HL-60 (cell line): ENCODE measurements at places on chromosomes 16 and 17.
A peak's percentile ranks its signal among the peaks of the same experiment; 100 is the strongest.

DNA sequence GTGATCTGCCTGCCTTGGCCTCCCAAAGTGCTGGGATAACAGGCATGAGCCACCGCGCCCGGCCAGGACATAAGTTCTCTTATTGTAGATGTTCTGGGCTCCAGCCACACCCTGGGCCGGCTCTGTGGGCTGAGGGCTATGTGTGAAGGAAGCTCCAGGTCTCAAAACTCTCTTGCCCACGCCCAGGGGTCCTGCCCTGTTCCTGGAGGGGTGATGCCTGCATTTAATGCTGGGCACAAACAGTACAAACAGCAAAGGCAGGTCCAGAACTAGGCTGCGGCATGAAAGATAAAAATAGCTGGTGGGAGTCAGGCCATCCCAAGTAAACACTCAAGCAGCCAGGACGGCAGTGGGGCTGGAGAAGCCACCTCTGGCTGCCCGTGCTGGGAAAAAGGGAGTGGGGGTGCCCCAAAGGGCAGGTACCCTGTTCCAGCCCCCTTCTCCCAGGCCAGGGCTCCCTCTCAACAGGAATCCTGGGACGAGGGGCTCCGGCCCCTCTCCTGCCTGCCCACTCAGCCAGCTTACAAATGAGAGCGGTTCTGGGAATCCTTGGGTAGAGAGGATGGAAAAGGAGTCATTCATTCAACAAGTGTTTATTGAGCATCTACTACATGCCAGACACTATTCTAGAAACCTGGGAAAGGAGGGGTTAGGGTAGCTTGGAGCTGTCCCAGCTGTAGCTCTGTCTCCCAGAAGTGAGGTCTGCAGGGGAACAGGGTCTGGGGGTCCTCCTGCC lies 4.6 kb downstream of the TRIM47 start:
- no peak for DNase-seq

DNA sequence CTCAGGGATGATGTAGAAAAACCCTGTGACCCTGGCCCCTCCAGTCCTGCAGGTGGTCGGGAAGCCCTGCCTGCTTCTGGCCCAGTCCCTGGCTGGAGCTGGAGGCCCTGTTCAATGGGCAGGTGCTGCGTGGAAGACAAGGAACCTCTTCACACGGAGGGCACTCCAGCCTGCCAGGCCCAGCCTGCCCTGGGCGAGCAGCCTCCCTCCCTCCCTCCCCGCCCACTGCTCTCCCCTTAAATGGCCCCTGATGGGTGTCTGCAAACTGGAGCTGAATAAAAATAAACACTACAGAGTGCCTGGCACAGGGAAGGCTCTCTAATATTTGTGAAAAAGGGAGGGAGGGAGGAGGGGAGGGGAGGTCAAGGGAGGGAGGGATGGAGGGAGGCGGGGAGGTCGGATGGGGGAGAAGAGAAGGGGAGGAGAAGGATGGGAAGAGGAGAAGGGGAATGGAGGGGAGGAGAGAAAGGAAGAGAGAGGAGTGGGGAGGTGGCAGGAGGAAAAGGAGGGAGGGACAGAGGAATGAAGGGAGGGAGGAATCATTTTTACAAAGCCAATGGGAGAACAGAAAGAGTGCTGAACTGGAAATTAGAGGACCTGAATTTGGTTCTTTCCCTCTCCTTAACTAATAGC lies 222.8 kb upstream of the TNRC6C start:
- no peak for DNase-seq

GRCh38 chr16:71552698-71553503 lies 24.0 kb downstream of the TAT start:
- no peak for DNase-seq

DNA sequence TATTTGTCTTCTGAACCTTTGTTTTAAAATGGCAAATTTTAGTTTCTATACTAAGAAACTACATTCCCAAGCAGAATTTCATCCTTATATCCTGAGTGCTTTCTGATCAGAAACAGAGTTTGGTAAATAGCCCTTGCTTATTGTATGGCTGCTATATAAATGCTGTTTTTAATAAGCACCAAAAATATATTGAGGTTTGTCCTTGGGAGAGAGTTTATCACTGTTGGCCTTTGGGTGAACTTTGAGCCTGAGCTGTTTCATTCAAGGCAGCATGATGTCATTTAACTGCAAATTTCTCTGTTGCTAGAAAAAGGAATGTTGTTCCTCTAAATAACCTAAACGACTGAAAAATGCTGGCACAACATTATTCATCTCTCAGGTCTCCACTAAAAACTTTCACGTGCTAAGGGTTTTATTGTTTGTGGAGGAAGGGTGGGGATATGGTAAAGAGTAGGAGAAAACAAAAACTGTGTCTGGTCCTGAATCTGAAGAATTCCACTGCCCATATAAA lies 334.3 kb upstream of the TBX2 start:
- DNase-seq = no peak

DNA sequence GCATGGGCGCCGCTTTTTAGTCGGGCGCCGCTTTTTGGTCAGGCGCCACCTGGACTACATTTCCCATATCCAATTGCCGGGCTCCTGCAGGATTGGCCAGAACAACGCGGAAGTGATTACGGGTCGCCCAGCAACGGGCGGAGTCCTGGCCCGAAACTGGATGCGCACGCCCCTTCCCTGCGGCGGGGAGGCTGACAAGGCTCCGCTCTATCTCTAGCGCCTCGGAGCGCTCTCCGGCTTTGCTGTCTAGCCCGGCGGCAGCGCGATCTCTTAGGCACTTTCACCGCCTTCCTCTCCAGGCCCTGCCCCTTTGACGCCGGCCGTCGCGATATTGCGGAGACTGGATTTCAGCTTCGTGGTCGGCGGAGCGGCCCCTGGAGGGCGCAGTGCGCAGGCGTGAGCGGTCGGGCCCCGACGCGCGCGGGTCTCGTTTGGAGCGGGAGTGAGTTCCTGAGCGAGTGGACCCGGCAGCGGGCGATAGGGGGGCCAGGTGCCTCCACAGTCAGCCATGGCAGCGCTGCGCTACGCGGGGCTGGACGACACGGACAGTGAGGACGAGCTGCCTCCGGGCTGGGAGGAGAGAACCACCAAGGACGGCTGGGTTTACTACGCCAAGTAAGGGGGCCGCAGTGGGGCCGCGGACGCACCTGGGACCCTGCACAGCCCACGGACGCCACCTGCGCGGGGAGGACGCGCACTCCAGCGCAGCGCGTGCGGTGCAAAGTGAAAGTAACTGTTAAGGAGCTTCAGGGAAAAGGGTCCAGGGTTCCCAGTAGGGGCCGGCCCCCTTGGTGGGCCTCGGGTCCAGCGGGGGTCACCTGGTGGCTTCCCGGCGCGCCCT lies at the start of gene WWOX:
Gene WWOX, plus strand, starts transcription at position 384 of the 841 bp plus-strand sequence.
- DNase-seq = peak; percentile 91

- DNase-seq = peak; percentile 67
Measured at GRCh38 chr17:29291163-29291752, 2.7 kb downstream of the NUFIP2 start.

- DNase-seq = no peak
Measured at GRCh38 chr16:20906341-20907255, 6.0 kb downstream of the LYRM1 start.

GRCh38 chr17:55325406-55325805 lies 60.6 kb downstream of the HLF start:
- DNase-seq = no peak

DNA sequence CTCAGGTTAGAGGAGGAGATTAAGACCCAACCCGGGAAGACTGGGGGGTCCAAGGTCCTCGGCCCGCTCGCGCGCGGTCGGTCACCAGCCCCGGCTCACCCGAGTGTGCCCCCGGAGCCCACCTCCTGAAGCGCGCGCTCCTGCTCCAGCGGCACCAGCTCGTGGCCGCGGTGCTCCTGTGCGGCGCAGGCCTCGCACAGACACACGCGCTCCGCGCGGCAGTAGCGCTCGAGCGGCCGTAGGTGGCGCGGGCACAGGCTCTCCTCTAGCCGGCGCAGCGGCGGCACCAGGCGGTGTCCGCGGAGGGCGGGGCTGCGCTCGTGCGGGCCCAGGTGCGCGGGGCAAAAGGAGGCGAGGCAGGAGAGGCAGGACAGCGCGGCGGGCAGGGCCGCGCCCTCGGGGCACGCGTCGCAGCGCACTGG lies 618 bp downstream of the TRIM47 start:
- DNase-seq = no peak

DNA sequence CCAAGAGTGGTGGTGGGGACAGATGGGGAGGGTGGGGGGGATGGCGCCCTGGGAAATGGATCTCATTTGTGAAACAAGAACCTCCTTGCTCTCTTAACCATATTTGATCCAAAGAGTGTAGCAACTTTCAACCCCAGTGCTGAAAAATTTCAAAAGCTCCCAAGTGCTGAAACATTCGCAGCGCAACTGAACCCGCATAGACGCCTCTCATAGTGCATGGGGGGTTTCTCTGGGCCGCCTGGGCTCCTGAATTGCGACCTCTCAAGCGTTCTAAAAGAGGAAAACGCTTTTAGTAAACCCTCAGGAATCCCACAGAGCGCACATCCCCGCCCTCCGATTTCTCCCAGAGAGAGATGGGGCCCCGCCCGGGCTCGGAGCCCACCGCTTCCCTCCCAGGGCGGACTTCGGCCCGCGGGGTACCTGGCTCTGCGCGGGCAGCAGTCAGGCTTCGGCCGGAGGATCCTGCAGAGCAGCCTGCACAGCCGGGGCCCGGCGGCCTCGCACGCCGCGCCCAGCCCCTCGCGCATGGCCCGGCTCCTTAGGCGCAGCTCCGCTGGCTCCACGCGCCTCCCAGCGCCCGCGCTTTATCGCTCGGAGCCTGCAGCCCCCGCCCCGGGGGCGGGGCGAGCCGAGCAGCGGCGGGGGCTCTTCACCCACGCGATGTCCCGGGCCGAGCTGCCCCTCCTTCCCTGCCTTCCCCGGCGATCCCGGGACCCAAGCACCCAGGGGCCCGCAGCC lies 7.0 kb downstream of the NOS2 start:
- DNase-seq = no peak

DNA sequence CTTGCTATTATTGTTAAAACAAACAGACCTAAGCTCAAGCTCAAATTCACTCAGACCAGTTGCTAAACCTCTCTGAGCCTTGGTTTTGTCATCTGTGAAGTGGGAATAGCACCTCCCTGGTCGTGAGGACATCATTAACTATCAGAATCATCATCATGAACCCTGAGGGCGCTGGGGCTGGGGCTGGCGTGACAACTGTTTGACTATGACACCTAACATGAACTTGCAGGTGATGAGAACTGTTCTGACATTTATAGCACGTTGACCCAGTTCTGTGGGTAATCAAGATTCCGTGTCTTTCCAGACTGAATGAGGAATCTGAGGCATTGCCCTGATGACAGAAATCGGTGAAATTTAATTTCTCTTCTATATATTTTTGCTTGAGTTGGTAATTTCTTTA lies 71.3 kb upstream of the CDH5 start:
- no peak for DNase-seq
